Stimulated activated CD4-positive, alpha-beta T cell treated with anti-CD3 and anti-CD28 coated beads, Interleukin-4, amount 100 ng/mL, for 4 hours (primary cell): ENCODE measurements at places on chromosomes 5 and 9.

- no peak for DNase-seq
Observed at GRCh38 chr5:124678468-124678867, 68.0 kb downstream of the ZNF608 start.

- DNase-seq, result no peak
Observed at GRCh38 chr5:88979244-88979643, 96.3 kb upstream of the MEF2C start.

DNA sequence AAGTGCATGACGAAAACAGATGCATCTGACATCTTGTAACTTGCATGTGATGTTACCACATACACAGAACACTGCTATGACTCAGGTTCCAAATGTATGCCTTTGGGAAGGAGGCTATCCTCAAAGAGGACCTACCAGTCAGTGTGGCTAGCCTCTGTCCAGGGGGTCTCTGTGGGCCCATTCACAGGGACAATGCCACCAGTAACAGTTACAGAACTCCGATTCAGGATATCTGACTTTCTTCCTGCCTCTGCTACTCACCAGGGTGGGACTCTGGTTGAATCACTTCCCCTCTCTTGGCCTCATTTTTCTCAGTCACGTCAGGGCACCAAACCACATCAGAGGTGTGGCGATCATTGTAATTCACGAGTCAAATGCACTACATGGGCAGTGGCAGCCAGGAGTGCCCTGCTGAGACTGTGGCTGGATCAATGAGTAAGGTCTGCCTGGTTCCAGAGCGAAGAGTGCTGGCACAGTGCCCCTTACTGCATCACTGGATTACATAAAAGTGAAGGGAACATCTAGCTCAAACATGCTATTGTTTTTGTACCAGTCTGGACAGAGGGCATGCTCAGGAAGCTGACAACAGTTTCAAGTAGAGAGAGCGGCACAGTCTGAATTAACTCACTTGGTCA lies 13.2 kb downstream of the ATOX1 start:
- DNase-seq, result no peak

DNA sequence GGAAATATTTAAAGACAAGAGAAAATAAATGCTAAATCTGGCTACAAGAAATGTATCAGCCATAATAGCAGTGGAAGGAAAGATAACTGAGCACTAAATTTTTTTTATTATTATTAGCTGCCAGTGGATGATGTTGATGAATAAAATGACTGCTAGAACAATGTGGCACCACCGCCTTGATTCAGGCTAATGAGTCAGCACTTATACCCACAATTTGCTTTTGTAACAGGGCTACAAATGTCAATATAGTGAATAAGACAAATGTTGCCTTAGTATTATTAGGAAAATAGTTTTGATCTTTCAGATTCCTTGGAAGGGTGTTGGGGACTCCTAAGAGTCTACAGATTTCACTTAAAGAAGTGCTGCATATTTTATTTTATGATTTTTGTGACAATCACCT lies 555.2 kb upstream of the GRAMD2B start:
- no peak for DNase-seq

- DNase-seq, result no peak
Observed at GRCh38 chr5:159640446-159640845, 275.8 kb upstream of the ADRA1B start.

- DNase-seq, result no peak
Observed at GRCh38 chr9:72980600-72981265, 27.9 kb upstream of the ALDH1A1 start.

DNA sequence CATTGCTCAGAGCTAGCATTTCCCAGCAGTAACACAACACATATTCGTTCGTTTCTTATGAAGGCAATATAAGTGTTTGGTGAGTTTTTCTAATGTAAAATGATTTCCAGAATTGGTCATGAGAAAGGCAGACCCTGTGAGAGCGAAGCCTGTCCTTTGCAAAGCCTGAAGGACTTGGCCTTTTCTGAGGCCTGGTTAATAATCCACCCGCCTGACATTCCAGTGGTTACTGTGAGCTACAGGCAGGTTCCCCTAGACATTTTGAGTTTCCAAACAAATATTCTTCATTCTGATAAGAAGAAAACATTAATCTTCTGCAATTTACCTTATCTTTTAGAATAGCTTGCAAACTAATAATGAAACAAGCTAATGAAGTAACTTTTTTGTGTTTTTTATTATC lies 38.0 kb downstream of the ADAMTS16 start:
- DNase-seq, result no peak

GRCh38 chr5:114101153-114101552 lies 260.7 kb upstream of the KCNN2 start:
- DNase-seq, result no peak

GRCh38 chr9:110308633-110309038 lies 29.0 kb downstream of the TXNDC8 start:
- no peak for DNase-seq

- no peak for DNase-seq
Observed at GRCh38 chr5:58156361-58156760, 303.5 kb downstream of the PLK2 start.
